ENCODE measurements at places on chromosomes 12 and 14.

GRCh38 chr14:75232597-75232996 lies 46.0 kb upstream of the FOS start:
- DNase-seq = no peak

DNA sequence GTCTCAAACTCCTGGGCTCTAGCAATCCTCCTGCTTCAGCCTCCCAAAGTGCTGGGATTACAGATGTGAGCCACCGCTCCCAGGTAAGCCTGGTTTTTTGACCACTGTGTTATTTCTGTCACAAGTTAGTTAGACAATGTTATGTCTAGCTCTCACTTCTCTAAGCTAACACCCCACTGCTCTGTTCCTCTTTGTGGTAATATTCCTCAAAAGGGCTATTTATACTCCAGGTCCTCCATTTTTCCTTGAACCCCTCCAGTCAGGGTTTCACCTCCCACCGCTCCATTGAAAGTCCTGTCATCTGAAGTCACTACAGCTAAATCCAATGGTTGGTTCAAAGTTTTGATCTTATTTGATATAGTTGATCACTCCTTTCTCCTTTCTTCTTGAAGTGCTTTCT lies 5.1 kb downstream of the IRAK3 start:
- DNase-seq = no peak

GRCh38 chr12:52123487-52124186 lies 44.1 kb downstream of the SMIM41 start:
- no peak for DNase-seq

DNA sequence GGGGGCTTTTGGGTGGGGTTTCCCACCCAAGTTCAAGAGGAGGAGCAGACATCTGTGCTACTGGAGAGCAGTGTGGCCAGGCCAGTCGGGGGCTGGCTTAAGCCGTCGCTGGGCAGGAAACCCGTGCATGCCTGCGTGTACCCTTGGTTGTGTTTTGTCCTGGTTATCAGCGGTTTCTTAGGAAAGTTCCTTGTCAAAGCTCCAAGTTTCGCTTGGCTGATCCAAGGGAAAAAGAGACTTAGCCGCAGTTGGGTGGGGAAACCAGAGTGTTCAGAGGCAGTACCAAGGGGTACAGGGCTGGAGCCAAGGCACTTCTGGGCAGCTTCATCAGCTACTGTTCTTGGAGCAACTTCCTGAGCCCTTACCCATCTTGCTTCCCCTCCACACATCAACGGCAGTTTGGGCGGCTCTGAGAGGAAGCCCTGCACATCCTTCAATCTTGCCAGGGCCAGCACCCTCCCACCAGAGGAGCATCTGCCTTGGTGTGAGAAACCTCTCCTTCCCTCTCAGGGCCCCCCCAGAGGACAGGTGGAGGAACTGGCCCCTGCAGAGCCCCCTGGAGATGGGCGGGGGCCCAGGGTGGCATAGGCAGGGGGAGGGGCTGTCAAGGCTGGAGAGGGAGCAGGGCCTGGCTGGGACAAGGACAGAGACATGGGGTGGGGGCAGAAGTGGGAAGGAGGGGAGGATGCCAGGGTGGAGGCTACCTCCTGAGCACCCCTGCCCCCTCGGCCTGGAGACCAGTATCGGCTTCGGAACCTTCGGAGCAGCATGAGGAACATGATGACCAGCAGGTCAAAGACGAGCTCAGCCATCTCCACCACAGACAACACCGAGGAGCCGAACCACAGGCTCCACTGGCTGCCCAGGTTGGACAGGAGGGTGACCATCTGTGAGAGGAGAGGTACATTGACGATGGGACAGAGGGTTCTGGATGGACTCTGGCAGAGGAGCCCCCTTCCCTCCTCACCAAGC lies 5.8 kb upstream of the TNFRSF1A start:
- DNase-seq = no peak

- DNase-seq = no peak
Observed at GRCh38 chr12:579420-580110, 83.7 kb downstream of the NINJ2 start.

- DNase-seq = no peak
Observed at GRCh38 chr14:36035675-36036074, 140.8 kb downstream of the PTCSC3 start.

GRCh38 chr12:52201451-52201839 lies 9.6 kb upstream of the KRT80 start:
- no peak for DNase-seq

- no peak for DNase-seq
Observed at GRCh38 chr14:101252443-101253214, 308.7 kb upstream of the DIO3 start.

- DNase-seq = no peak
Observed at GRCh38 chr14:104132981-104133380, 5.4 kb upstream of the KIF26A start.

DNA sequence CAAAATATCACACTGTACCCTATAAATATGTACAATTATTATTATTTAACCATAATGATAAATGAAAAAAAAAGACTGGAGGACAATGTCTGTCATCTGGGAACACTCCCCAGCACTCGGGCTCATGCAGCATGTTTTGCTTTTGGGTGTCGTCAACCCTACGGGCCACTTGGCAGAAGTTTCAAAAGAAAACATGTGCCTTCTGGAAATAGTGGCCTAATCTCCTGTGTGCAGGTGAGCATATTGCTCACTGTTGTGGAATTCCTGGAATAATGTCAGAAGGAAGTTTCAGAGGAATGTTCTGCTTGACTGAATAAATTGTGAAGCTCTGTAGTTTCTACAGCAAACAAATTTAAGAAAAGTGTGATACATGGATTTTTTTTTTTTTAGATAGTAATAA lies 298.3 kb downstream of the SSPN start:
- DNase-seq = no peak

DNA sequence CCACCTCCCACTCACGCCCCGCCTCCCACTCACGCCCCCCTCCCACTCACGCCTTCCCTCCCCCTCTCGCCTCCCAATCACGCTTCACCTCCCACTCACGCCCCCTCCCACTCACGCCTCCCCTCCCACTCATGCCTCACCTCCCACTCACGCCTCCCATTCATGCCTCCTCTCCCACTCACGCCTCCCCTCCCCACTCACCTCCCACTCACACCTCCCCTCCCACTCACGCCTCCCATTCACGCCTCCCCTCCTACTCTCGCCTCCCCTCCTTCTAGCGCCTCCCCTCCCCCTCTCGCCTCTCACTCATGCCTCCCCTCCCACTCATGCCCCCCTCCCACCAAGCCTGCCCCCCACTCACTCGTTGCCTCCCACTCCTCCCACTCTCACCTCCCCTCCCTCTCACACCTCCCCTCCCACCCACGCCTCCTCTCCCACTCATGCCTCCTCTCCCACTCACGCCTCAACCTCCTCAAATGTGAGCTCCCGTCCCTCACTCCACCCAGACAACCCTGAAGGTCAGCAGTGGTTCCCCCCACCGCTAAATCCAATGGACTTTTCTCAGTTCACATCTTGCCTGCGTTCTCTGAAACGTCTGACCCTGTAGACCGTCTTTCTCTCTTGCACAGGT lies 39.8 kb downstream of the TMEM63C start:
- DNase-seq = no peak

All from COR-L47 (cell line).